ENCODE measurements at places on chromosomes 12 and 14. TPM values are rescaled to one million over a fixed set of nuclear protein-coding genes. Genes with fewer than 3 reads are reported as not detected.

Gene TXNDC16
- 5.8 TPM for total RNA-seq

Gene CLEC1A
- 2.4 TPM for total RNA-seq

Gene KRT75
- total RNA-seq, result not detected

Gene PPP1R1A
- 17.6 TPM for total RNA-seq

Gene KRT73
- 0.09 TPM for total RNA-seq

Gene B4GALNT3
- total RNA-seq, result 6.0 TPM

Gene EXOC3L4
- 0.75 TPM for total RNA-seq

Gene ZC2HC1C
- 0.53 TPM for total RNA-seq

Gene CCDC38
- 0.09 TPM for total RNA-seq

Gene ASIC1
- 3.5 TPM for total RNA-seq

Gene NDUFB1
- total RNA-seq, result 277 TPM

Gene SCN8A
- 0.35 TPM for total RNA-seq

Gene A2ML1
- total RNA-seq, result not detected

Gene TMEM179
- total RNA-seq, result 0.49 TPM

Gene TEX22
- total RNA-seq, result 0.49 TPM

Gene CMA1
- total RNA-seq, result 0.13 TPM

Gene FSCB
- total RNA-seq, result 0.04 TPM

Gene SERPINA1
- total RNA-seq, result 2.0 TPM

Data from muscle of leg (tissue), 16 donors.